ENCODE measurements at places on chromosomes 12 and 14.

DNA sequence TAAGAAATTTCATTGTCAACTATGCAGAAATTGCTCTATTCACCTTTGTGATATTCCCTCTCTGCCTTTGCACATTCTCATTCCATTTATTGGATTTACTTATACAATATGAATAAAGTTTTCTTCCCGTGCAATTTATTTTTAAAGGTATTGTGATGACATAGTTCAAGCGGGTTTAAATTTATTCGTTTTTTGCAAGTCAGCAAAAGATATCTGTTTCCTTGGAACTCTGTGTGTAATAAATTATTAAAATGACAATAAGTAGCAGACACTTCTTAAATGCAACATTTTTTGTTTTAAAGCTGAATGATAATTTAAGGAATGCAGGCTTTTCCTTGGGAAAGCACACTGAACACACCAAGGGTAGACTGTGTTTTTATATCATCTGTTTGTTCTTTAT lies 143.1 kb downstream of the SLC41A2 start:
- H3K4me3 ChIP-seq, result no peak overlapping the region
- H3K27ac ChIP-seq, result no peak overlapping the region
- no peaks in the 10 kb centered on the region for H3K27me3 ChIP-seq
- no peak for DNase-seq

DNA sequence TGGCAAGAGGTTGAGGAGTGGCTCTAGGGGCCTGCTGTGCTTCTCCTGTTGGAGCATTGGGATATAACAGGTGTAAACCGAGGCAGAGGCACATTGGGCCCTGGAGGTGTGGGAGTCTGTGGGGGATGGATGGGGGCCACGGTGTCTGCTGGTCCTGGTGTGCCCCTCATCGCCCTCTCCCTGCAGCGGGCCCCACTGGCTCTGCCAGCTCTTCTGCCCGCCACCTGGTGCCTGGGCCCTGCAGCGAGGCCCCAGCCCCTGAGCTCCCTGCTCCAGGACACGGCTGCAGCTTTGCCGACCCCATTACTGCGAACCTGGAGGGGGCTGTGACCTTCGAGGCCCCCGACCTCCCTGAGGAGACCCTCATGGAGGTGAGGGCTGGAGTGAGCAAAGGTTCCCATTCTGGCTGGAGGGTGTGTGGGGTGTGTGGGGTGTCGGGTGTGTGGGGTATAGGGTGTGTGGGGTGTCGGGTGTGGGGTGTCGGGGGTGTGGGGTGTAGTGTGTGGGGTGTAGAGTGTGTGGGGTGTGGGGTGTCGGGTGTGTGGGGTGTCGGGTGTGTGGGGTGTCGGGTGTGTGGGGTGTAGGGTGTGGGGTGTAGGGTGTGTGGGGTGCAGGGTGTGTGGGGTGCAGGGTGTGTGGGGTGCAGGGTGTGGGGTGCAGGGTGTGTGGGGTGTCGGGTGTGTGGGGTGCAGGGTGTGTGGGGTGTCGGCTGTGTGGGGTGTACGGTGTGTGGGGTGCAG lies 10.6 kb upstream of the PUS1 start:
- H3K36me3 ChIP-seq, result no peaks in the 10 kb centered on the region
- peak; percentile 41 for DNase-seq

DNA sequence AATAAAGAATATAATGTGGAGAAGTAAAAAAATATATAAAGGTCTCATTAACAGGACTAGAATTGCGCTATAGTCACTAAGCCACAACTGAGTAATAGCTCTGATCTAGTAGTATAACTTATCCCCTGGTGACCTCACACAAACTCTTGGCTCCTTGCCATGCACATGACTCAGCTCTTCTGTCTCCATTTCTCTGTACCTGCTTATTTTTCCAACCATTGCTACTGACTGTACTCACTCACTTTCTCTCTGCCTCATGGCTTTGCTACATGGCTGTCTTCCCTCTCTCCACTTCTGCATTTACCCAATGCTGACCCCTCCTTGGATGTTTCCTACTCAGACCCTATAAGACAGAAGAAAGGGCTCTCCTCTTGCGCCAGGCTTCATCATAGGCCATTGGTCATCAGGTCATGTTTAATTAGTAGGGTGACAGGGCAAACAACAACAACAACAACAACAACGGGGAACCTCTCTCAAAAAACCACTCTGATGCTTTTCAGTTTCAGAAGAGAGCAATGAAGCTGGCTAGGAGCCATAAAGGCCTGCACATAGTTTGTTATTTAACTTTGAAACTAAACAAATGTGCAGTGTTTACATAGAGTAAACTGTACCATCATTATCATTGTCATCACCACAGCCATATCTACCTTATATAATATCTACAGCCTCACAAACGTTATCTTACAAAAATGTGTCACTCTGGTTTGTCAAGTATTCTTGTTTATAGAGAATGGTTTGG lies 25.6 kb upstream of the KRAS start:
- DNase-seq, result no peak
- no peaks in the 10 kb centered on the region for H3K4me1 ChIP-seq
- H3K36me3 ChIP-seq, result no peaks in the 10 kb centered on the region

- H3K36me3 ChIP-seq, result no peaks in the 10 kb centered on the region
- peaks cover 45% of the 10 kb centered on the region for H3K27me3 ChIP-seq
- H3K27ac ChIP-seq, result no peak overlapping the region
- peaks cover 16% of the 10 kb centered on the region for H3K4me1 ChIP-seq
These were observed 645 bp downstream of the FOXA1 start for GRCh38 chr14:37594238-37594970.

DNA sequence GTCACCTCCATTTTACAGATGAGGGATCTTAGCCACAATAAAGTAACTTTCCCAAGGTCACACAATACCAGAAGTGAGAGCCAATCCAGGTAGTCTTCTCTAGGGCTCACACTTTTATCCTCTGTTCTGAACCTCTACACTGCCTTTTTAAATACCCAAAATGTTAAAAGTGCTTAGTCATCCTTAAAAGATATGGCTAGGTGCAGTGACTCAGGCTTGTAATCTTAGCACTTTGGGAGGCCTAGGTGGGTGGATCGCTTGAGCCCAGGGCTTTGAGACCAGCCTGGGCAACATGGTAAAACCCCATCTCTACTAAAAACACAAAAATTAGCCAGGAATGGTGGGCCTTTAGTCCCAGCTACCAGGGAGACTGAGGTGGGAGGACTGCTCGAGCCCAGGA lies 104.1 kb upstream of the PPP4R3A start:
- H3K4me1 ChIP-seq, result no peaks in the 10 kb centered on the region
- DNase-seq, result no peak
- no peak overlapping the region for H3K27ac ChIP-seq
- H3K36me3 ChIP-seq, result no peaks in the 10 kb centered on the region
- H3K27me3 ChIP-seq, result no peaks in the 10 kb centered on the region

- H3K4me1 ChIP-seq, result no peaks in the 10 kb centered on the region
- no peak overlapping the region for H3K27ac ChIP-seq
- H3K27me3 ChIP-seq, result peaks cover 5% of the 10 kb centered on the region
- no peak overlapping the region for H3K4me3 ChIP-seq
These were observed 10.2 kb downstream of the ANHX start for GRCh38 chr12:133225527-133225926.

DNA sequence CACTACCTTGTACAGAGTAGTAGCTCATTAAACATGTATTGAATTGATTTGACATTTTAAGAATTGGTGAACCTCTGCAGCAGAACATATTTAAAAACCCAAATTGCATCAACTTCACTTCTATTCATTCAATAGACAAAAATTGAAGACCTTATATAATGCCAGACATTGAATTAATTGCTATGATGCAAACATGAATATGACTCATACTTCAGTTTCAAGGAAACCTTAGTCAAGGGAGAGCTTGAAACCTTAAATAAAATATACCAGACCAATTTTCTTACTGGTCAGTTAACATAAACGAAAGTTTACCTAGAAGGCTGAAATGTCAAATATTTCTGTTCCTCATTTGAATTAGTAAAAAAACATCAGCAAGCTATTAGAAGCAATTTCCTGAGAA lies 5.0 kb upstream of the MGAT4C start:
- peaks cover 7% of the 10 kb centered on the region for H3K4me1 ChIP-seq
- H3K4me3 ChIP-seq, result no peak overlapping the region
- H3K27me3 ChIP-seq, result no peaks in the 10 kb centered on the region
- no peaks in the 10 kb centered on the region for H3K36me3 ChIP-seq
- no peak overlapping the region for H3K27ac ChIP-seq

GRCh38 chr14:99506276-99506675 lies 25.1 kb downstream of the CCNK start:
- peaks cover 11% of the 10 kb centered on the region for H3K27me3 ChIP-seq
- no peak overlapping the region for H3K4me3 ChIP-seq
- no peak overlapping the region for H3K27ac ChIP-seq

DNA sequence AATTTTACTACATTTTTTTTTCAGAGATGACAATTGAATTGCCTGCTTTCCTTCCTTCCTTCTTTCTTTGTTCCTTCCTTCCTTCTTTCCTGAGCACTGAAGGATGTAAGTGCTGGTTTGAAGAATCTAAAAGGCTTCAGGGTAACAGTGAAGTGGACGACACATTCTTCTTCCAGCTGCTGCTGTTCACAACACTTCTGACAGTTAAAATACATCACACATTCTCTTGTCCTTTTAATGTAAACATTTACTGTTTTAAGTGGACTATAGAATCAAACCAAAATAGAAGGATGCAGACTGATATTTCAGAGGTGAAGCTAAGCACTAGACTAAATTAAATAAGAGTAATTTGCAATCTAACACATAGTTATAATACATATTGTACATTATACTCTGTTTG lies 151.5 kb downstream of the MSRB3 start:
- no peaks in the 10 kb centered on the region for H3K4me1 ChIP-seq
- H3K27ac ChIP-seq, result no peak overlapping the region
- peaks cover 7% of the 10 kb centered on the region for H3K36me3 ChIP-seq
- H3K27me3 ChIP-seq, result no peaks in the 10 kb centered on the region

DNA sequence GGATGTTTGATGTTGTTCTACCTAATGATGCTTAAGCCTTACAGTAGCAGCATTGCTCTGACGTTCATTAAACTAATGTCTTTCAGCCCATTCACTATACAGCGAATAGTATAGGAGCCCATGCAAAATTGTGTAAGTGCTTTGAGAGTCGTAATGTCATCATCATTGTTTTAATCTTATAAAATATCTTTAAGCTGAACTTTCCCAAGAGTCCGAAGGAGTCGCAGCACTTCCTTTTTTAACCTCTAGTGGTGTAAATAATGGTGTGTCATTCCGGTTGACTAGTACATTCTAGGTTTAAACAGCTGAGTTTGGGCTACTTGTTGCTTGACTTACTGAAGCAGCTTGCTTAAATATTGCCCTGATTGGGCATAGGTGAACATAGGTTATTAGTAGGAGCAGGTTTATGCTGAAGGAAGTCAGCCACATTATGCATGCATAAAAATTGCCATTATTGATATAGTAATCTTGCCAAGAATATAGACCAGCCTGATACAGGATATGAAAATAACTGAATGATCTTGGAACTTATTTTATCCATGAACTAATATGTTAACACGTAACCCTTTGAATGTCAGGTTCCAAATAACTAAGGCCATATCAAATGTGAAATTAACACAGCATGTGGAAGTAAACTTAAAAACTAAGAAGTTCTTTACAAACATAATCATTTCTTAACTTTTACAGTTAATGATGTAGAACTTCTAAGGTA lies 2.6 kb downstream of the WNK1 start:
- H3K4me1 ChIP-seq, result peaks cover 24% of the 10 kb centered on the region
- DNase-seq, result no peak
- H3K27ac ChIP-seq, result no peak overlapping the region

DNA sequence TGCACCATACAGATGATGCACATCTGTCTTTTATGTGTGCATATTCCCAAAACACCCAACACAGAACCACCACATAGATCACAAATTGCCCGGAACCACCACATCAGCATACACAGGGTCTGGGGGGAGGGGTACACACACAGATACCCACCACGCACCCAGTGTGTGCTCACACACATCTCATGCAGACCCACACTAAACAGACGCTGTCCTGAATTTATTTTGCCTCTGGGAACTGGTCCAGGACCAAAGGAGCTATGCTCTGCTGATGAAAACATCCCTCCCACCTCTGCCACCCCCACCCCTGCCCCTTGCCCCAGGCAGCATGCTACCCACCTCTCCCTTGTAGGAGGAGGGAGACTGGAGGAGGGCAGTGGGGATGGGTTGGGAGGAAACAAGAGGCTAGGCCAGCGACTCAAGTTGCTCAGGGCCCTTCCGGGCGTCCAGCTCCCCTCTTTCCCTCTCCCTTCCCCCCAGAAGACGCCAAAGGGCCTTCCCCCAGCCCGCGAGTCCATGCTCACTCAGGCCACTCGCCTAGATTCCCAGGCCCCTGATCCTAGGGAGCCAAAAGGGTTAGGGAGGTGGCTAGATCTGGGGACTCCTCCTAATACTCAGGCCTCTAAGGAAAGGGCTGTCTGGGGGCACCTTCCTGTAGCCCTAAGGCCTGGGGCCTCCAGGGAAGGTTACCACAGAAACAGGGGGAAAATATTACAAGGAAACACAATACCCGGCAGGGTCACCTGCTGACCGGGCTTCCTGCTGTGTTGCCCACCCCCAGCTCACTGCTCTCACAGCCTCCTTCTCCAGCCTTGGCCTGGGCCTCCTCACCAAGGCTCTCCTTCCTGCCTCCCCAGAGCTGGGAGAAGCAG lies 3.1 kb downstream of the HDAC7 start:
- no peak for DNase-seq
- no peaks in the 10 kb centered on the region for H3K36me3 ChIP-seq
- H3K27me3 ChIP-seq, result peaks cover 19% of the 10 kb centered on the region
- H3K27ac ChIP-seq, result peak overlapping the region; percentile 19
- peaks cover 33% of the 10 kb centered on the region for H3K4me1 ChIP-seq
- H3K4me3 ChIP-seq, result peak overlapping the region; percentile 53

DNA sequence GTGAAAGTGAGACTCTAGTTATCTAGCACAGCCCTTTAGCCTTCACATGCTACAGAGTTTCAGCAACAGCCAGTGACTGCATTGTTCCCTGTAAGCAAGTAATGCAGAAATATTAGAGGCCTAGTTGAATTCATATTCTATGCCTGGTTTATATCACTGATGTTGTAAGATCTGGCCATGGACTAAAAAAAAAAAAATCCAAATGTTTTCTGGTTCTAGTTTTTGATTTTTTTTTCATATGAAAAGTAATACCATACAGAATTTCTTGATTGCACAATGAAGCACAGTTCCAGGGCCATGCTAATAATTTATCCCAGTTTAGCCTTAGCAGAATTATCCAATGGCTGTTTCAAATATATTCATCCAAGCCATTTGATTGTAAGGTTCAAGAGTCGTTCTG lies 341.5 kb upstream of the DDHD1 start:
- H3K4me3 ChIP-seq, result no peak overlapping the region
- H3K27me3 ChIP-seq, result no peaks in the 10 kb centered on the region
- no peak for DNase-seq
- H3K4me1 ChIP-seq, result no peaks in the 10 kb centered on the region

- H3K4me3 ChIP-seq, result no peak overlapping the region
- no peak for DNase-seq
- H3K36me3 ChIP-seq, result no peaks in the 10 kb centered on the region
- H3K4me1 ChIP-seq, result peaks cover 9% of the 10 kb centered on the region
- no peak overlapping the region for H3K27ac ChIP-seq
- H3K27me3 ChIP-seq, result peaks cover 3% of the 10 kb centered on the region
These were observed 269.4 kb downstream of the ITPR2 start for GRCh38 chr12:26563552-26563951.

DNA sequence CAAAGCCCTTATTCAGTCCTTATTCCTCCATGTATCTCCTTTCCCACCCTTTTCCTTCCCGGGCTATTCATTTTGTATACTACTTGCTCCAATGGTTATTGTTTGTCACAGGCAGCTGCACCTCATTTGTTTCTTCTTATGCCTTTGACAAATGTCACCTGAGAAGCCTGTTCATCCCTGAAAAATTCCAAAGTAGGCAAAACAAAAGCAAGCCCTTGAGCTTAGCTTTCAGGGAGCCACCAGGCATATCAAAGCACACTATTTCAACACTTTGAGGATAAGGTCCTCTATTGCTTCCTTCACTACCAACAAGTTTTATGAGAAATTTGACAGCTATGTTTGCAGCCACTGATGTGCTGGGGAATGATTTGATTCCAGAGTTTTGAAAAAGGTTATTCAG lies 738.7 kb upstream of the LMO3 start:
- H3K4me1 ChIP-seq, result no peaks in the 10 kb centered on the region
- no peak overlapping the region for H3K27ac ChIP-seq
- H3K4me3 ChIP-seq, result no peak overlapping the region
- H3K27me3 ChIP-seq, result no peaks in the 10 kb centered on the region
- no peak for DNase-seq
